ENCODE measurements at places on chromosomes 4 and X.

DNA sequence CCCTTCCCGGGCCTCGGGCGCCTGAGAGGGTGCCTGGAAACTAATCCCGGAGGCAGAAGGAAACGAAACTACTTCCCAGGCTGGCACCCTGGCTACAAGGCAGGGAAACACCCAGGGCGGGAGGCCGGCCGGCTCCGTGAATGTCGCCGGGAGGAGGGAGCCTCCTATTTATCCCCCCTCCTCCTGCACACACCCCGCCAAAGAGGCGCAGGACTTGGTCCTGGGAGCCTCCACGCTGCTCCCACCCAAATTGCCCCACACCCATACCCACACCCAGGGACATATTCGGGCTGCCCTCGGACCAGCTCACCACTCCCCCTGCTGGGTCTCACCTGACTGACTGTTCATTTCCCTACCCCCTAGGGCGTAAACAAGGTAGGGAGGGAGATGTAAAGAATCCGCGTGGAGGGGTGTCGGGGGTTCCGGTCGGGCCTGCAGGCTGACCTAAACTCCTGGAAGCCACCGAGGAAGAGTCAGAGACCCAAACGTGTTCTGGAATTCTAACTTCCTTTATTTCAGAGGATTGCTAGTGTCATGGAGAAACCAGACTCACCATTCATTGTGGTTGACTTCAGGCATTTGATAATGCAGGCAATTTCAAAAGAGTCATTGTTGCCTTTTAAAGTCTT, at the start of gene BTC:
TSS of gene BTC (minus strand) at position 142 of the 629 bp plus-strand sequence. CDS start 198 bp downstream, outside the sequence.
- peak; percentile 65 for DNase-seq

- no peak for DNase-seq
Observed at GRCh38 chrX:2883770-2884169, 45.4 kb downstream of the ARSD start.

DNA sequence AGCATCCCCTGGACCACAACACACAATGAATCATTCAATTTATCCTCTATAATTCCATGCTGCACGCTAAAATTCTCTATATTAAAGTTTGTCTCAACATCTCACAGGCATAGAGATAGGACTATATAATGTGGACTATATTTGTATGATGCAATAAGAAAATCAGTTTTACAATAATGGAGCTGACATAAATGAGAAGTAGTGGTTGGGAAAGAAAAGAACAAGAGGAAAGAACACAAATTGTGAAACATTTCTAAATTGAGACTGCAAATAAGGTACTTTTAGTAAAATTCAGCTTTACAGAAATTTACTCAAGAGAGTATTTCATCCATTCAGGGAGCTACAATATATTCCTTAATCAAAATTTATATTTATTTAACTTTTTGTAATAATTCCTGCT, 120.4 kb downstream of the ARAP2 start:
- no peak for DNase-seq

GRCh38 chrX:129983575-129984110, 1.2 kb downstream of the BCORL1 start:
- no peak for DNase-seq
